Stimulated activated CD4-positive, alpha-beta T cell treated with anti-CD3 and anti-CD28 coated beads, Interleukin-1b, Interleukin-23, amount 100 ng/mL, for 4 hours (primary cell): ENCODE measurements at places on chromosomes 12 and 14.

DNA sequence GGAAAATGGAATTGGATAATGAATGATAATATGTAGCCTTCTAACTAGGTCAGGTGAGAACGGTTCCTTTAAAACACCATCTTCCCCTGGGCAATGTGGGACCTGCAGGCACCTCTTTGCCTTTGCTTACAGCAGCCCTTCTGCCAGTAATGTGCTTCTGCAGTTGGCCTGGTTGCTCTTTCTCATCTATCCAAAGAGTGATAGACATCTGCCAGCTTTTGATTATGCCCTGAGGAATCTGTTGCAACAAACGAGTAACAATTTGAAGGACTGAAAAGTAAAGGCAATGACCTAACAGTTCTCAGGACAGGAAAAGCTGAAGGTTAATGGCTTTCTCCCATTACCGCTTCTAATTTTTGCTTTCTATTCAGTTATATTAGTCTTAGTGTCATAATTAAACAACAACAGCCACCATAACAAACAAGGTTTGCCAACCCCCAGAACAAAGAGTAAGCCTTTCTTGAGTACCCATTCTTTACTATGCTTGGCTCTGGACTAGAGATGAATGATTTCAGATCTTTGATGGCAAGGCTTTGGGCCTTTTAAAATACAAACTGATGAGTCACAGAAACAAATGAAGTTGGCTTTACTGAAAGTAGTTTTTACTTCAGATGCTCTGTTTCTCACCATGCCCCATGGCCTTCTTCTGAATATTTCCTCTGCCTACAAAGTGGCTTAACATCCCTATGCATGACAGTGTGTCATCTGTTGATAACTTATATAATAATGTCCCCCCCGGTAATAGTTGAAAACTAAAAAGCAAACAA lies 76.1 kb upstream of the KRR1 start:
- DNase-seq: no peak

DNA sequence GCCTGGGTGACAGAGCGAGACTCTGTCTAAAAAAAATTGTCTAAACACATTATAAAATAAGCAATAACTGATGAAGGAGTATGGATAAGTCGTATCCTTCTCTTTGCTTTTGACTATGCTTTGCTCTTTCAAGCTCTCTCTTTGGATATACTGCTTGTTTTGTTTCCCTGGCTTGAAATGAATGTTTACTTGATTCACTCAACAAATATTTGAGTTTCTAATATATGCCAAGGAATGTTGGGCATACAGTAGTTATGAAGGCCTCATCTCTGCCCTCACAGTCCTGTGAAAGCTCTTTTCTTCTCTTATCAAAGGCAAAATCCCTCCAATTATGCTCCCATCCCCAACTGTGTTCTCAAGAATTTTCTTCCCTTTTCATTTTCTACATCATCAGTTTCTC lies 123.5 kb downstream of the PTPRR start:
- no peak for DNase-seq

GRCh38 chr12:124408822-124409517 lies 114.1 kb downstream of the RFLNA start:
- no peak for DNase-seq

GRCh38 chr14:41423503-41423902 lies 183.2 kb upstream of the LRFN5 start:
- DNase-seq: no peak

DNA sequence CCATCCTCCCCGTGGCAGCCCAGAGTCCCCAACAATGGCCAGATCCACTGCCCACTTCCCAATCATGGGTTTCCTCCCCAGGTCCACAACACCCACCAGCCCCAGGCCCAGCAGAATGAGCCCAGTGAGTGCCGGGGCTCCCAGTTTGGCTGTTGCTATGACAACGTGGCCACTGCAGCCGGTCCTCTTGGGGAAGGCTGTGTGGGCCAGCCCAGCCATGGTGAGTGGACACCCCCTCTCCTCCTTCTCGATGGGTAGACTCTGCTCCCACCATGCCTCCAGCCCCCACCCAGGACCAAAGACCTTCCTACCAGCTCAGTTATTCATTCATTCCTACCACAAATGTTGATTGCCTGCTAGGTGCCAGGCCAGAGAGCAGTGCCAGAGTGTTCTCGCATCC lies 23.8 kb downstream of the PAPLN start:
- no peak for DNase-seq

DNA sequence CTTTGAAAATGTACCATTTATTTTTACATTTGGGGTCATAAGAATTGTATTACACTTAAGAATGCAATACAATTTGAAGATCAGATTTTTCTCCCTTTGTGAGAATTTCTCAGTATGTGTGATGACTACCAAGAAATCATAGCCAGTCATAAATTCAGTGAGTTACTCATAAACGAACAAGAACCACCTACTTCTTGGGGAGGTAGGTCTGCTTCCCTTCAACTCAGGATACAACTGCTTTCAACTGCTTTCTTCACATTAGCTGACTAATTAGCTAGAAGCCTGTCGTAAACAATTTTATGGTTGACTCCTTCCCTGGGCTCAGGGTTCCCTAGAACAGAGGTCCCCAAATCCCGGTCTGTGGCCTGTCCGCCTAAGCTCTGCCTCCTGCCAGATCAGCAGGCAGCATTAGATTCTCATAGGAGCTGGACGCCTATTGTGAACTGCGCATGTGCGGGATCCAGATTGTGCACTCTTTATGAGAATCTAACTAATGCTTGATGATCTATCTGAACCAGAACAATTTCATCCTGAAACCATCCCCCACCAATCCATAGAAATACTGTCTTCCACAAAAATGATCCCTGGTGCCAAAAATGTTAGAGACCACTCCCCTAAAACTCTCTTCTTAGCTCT lies 3.7 kb downstream of the ANG start:
- DNase-seq: no peak

- no peak for DNase-seq
Measured at GRCh38 chr12:18313306-18313705, 52.0 kb downstream of the PIK3C2G start.

DNA sequence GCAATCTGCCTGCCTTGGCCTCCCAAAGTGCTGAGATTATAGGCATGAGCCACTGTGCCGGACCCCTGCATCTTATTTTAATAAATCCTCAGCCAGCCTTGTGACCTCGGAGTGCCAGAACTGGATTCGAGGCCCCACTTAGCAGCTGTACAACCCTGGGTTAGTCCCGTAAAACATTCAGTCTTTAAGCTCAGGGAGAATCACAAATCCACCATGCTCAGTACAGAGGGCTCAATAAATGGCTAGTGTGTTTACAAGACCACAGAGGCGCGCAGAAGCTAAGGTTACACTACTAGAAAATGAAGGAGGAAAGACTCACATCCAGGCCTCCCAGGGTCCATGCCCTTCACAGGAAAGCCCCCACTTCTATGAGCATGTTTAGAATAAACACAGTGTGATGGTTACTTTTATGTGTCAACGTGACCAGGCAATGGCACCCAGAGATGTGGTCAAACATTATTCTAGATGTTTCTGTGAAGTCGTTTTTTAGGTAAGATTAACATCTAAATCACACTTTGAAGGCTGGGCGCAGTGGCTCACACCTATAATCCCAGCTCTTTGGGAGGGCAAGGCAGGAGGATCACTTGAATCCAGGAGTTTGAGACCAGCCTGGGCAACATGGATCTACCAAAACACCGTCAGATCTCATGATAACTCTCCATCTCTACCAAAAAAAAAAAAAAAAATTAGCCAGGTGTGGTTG lies 55.3 kb downstream of the CLMN start:
- no peak for DNase-seq

DNA sequence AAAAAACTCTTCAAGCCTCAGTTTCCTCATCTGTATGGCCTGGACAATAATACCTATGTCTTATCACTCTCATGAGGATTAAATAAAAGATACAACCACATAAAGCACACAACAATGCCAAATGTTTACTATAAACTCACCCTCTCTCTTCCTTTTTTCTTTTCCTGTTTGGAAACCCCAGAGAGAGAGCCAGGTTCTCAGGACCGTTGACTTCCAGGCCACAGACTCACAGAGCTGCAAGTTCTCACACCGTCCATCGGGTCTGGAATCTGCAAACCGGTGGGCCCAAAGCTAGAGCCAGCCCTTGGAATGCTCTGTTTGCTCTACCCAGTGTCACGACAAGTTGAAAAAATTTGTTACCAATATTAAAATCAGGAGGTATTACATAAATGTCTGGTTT lies 4.6 kb upstream of the CD4 start:
- DNase-seq: no peak

GRCh38 chr12:105334001-105334400 lies 3.5 kb downstream of the C12orf75 start:
- DNase-seq: no peak

DNA sequence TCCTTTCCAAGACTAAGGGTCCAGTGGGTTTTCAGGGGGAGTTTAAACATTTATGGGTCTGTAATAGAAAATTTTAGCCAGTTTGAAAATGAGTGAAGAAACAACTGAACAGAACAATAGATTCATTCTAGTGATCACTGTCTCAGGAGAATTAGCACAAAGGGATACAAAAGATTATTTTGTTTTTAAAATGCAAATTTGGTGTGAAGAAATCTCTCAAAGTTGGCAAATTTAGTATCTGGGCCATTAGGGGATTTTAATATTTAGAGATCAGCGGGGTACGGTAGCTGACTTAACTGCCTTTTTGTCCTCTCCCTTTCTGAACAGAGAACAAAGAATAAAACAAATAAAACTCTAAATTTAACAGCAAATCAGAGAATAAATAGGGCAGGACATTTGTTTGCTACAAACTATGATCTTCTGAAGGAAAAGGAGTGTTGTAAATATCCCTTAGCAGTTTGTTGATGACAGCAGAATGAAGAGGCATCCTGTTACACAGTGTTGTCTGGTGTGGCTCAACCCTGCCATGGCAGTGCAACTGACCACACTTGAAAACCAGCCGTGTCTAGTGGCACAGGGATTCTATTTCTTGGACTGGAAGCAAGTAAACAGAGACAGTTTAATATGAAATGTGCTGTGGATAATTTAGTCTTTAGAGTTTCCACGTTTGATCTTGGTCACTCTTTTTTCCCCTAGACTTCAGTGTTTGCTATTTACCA lies 46.3 kb upstream of the LRTM2 start:
- no peak for DNase-seq

DNA sequence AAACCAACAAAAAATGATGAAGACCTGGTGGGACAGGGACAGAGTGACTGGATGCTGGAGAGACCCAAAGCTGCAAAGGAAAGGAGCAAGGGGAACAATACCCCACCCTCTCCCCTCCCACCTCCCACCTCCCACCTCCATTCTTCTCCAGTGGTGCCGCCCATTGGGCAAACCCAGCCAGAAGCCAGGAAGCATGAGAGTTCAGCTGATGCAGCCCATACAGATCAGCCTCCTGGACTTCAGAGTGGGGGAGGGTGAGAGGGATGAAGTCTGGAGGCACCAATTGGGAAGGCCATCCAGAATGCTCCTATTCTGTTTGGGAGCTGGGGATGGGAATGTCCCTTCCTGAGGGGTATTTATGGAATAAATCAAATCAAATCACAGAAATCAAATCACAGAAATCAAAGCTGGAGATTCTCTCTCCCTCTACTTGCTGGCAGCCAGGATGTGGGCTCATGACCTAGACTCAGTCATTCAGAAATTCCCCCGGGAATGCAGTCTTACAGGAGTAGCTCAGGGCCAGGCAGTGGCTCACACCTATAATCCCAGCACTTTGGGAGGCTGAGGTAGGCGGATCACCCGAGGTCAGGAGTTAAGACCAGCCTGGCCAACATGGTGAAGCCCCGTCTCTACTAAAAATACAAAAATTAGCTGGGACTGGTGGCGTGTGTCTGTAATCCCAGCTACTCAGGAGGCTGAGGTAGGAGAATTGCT lies 31.1 kb downstream of the IRF2BPL start:
- no peak for DNase-seq

DNA sequence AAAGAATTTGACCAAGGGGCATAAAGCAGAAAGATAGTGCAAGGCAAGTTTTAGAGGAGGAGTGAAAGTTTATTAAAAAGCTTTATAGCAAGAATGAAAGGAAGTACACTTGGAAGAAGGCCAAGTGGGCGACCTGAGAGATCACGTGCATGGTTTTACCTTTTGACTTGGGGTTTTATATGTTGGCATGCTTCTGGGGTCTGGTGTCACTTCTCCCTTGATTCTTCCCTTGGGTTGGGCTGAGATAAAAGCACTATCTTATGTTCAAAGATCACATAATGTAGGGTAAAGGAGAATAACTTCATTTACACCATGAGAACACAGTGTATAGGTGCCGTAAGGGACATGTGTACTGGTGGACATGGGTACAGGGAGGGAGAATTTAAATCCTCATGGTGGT lies 17.7 kb upstream of the TMEM30B start:
- no peak for DNase-seq

GRCh38 chr12:124372831-124373230 lies 77.9 kb downstream of the RFLNA start:
- DNase-seq: no peak

DNA sequence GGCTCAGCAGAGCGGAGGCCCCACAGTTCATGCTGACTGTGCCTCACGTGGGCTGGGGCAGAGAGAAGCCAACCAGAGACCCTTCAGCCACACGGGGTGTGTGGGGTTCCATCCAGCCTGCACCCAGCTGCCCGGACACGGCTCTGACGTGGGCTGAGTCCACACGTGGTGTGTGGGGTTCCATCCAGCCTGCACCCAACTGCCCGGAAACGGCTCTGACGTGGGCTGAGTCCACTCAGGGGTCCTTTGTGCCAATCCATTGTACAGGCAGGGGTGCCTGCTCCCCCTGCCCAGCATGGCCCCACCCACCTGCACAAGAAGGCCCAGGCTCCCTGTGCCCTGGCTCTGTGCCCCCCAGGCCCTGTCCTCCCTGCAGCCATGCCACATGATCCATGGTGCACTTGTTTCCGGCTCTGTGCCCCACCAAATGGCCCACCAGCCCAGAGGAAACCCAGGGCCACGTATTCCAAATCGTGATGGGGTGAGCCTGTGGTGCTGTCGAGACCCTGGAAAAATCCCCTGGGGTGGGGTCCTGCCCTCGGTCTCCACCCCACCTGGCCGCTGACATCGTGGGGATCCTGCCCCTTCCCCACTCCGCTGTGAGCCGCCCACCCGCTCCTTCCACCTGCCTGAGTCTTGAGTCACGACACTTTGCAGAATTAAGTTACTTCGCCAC lies 99.3 kb upstream of the SFSWAP start:
- no peak for DNase-seq

DNA sequence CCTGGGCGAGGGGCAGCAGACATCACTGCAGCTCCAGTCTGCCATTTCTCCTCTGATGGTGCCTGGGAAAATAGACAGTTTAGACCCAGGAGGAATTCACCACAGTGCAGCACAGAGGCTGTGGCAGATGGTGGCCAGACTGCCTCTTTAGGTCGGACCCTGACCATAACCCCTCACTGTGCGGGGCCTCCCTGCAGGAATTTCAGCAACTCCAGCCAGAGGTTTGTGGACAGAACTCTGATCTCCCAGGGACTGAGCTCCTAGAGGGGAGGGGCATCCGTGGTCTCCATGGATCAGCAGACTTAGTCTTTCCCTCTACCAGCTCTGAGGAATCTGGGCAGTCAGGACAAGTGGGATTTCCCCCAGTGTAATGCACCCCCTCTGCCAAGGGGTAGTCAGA lies 106.5 kb downstream of the ZC3H14 start:
- no peak for DNase-seq
